ENCODE measurements at places on chromosomes 4 and X. TPM values are rescaled to one million over a fixed set of nuclear protein-coding genes. Genes with fewer than 3 reads are reported as not detected.

DNA sequence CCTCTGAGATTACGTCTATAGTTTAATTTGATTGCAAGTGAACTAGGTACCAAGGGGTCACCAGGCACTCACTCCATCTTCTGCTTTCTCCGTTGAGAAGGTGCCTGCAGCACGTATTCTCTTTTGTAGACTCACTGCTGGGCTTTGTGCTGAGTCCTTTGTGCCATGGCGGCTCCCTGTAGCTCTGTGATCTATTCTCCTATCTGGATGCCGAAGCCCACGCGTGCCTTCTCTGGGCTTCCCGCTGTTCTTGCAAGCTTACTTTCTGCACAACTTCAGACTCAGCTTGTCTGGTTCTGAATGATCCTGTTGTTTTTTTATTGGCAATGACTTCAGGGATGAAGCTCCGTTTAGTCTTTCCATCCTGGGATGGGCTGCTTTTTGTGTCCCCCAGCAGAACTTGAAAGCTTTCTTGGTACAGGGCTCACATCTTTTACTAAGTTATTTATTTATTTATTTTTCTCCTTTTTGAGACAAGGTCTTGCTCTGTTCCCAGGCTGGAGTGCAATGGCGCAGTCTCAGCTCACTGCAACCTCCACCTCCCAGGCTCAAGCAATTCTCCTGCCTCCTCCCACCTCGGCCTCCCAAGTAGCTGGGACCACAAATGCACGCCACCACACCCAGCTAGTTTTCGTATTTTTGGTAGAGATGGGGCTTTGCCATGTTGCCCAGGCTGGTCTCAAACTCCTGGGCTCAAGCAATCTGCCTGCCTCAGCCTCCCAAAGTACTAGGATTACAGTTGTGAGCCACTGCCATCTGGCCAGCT, 100.9 kb upstream of the NKX1-1 start:
- no peak for DNase-seq

SLC30A9 gene
- 50.7 TPM for total RNA-seq

PRDM8 gene
- total RNA-seq, result 1.5 TPM

SYN1 gene
- 4.4 TPM for total RNA-seq

FGFR3 gene
- 5.4 TPM for total RNA-seq

All from left cardiac atrium (tissue), 4 donors.